Stimulated activated CD4-positive, alpha-beta T cell treated with anti-CD3 and anti-CD28 coated beads, Interleukin-15, amount 100 ng/mL, for 1 hour (primary cell): ENCODE measurements at places on chromosomes 12 and 14.
A peak's percentile ranks its signal among the peaks of the same experiment; 100 is the strongest.

DNA sequence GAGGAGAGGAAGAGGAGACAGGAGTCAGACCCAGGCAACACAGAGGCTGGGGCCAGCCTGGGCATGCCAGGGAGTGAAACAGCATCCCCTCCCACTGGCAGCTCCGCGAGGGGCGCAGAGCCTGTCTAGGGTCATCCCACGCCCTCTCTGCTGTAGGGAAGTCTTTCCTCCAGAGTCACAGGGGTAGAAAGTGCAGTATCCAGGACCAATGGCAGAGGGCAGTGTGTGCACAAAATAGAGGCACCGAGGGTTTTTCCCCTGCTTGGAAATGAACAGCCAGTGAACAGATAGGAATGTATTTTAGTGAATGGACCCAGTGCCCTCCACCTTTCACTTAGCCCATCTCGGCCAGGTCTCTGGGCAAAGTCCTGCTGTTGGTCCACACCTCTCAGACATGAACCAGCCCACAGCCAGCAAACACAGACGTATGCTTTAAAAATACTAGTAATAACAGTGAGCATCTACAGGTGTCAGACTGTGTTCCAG, 9.4 kb upstream of the KRT74 start:
- DNase-seq = peak; percentile 42

DNA sequence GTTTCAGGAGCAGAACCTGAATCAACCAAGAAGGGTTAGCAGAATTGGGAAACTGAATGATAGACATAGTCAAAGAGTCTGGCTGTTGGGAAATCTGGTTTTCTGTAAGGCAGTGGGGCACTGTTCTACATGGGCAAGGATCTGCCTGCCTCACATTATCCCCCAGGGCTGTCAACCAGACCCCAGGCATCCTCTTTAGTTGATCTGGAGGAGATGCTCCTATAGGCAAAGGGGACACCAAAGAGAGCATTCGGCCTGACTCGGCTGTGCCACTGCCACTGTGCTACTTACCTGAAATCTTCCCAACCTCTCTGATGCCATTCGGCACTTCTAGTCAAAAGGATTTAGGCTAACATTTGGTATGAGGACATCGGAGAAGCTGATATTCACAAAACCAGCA, 4.1 kb downstream of the ISCU start:
- no peak for DNase-seq

GRCh38 chr14:35296545-35296944, 4.4 kb downstream of the PSMA6 start:
- no peak for DNase-seq

DNA sequence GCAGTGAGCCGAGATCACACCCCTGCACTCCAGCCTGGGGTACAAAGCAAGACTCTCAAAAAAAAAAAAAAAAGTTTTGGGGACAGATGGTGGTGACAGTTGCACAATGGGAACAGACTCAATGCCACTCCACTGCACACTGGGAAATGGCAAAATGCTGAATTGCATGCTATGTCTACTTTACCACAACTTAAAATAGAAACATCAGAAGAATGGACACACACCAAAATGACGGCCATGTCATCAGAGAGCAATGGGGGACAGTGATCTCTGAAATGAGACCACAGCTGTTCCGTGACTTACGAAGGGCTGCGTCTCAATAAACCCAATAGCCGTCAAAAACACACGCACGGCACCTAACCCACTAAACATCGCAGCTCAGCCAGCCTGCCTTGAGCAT, 13.7 kb downstream of the DDX54 start:
- DNase-seq = no peak

DNA sequence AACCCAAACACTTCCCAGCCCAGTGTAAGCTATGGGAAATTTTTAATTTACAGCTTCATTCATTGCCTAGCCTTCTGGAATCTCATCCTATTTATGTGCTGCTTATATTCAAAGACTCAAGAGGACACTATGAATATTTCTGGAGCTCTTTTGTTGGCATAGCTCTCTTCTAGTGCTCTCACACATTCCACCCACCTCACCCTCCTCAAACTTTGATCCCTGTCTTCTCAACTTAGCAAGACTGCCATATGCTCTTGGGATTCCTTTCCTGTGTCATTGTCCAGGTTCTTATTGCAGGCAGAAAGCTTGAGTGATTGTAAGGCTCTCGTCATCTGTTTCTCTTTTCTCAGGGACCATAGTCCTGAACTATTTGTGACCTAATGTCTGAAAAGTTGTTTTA, 18.0 kb upstream of the NKX2-1 start:
- no peak for DNase-seq

GRCh38 chr12:44525806-44526654, 350.1 kb downstream of the NELL2 start:
- no peak for DNase-seq

- DNase-seq = no peak
Measured at GRCh38 chr14:49733836-49734235, 34.1 kb upstream of the KLHDC2 start.

DNA sequence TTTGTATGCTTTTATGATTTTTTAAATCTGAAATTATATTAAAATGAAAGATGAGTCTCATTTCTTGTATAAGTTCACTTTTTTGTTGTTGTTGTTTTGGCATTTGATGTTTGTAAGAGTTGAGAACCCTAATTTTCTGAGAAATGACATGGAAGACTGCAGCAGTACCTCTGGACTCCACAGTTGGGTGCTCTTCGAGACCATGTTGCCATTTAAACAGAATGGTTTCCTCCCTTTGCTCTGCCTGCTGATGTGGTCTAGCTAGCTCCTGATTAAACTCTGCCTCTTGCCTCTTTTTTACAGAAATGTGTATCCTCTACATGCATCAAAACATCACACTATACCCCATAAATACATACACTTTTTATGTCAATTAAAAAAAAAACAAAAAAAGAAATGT, 5.8 kb upstream of the LTA4H start:
- DNase-seq = no peak

DNA sequence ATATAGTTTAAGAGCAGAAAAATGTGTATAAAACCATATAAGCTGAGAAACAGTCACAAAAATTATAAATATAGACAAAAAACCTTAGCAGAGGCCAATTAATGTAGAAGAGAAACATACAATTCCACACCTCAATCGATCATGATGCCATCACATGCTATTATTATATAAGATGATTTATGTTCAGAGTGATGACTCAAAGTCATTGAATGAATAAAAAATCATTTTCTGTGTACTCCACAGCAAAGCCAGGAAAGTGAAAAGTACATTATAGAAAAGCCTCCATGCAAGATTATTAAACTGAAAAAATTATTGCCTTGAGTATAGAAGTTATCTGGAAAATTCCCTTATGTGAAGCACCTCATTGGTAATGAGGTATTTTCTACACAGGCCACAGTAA, 229.2 kb upstream of the PPFIA2 start:
- no peak for DNase-seq

DNA sequence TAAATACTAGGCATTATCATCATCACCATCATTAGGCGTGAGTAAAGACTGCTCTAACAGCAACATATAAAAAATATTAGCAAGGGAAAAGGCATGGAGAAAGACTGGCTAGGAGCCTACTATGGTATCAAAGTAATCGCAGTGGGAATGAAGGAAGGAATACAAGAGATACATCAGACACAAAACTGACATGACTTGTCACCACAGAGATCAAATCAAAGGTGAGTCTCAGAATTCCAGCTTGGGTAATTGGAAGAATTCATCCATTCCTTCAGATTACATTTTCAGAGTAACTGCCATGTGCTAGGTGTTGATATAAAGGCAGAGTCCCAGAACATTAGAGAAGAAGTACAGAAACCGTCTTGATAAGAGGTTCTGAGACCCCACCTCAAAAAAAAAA, 10.2 kb downstream of the ZBTB25 start:
- no peak for DNase-seq

DNA sequence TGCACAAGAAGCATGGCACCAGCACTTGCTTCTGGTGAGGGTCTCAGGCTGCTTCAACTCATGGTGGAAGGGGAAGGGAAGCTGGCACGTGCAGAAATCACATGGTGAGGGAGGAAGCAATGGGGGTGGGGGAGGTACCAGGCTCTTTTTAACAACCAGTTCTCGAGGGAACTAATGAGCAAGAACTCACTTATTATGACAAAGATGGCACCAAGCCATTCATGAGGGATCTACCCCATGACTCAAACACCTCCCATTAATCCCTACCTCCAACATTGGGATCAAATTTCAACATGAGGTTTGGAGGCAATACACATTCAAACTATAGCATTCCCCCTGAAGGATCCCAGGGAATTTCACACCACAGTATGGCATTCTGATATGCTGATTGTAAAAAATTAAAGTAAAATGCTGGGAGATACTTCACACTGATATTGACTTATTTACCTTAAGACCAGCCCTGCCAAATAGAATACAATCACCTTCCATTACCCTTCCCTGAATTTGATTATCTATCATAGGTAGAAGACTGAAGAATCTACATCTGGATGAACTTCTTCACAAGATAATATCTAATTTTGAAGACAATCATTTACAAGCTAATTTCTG, 201.7 kb upstream of the PLXNC1 start:
- DNase-seq = no peak

GRCh38 chr12:100643246-100643645, 69.8 kb downstream of the GAS2L3 start:
- DNase-seq = no peak

DNA sequence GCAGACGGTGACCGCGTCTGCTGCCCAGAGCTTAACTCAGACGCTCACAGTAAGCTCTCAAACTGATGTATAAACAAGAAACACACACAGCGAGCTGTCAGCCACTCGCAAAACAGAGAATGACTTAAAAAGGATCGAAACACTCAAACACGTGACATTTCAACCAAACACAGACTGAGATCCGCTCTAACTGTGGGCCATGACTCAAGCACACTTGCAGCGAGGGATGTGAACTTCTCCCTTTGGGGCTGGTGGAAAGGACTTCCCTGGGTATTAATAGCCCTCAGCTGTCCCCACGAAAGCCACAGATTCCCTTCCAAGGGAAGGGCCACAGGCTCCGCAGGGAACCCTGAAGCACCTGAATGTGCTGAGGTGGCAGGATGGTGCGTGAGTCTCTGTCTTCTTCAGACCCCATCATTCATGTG, 29.1 kb downstream of the CCDC88C start:
- DNase-seq = no peak

DNA sequence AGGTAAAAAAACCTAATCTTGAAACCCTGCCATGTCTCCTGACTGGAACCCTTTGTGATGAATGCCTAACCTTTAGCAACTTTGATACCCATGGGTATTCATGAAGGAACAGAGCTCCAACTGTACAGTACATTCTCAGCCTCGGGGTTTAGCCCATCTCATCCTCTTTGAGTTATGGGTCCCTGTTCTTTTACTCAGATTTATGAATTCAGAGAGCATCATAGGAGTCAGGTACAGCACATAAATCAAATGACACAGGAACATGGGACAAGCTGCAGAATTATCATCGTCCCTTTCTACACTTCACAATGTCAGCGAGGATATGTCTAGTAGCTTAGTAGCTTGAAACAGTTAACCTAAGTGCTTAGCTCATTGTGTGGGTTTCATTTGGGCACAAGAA, 527.4 kb downstream of the NOVA1 start:
- no peak for DNase-seq
